ENCODE measurements at places on chromosomes 5 and 9.

GRCh38 chr9:136754059-136754572 is 3.9 kb downstream of the LCN8 start:
- DNase-seq: no peak

GRCh38 chr9:93261281-93261680 is 77.3 kb downstream of the WNK2 start:
- no peak for DNase-seq

- DNase-seq: no peak
Measured at GRCh38 chr5:131280417-131280816, 16.6 kb downstream of the CDC42SE2 start.

GRCh38 chr9:14236591-14236990 is 77.3 kb downstream of the NFIB start:
- no peak for DNase-seq

DNA sequence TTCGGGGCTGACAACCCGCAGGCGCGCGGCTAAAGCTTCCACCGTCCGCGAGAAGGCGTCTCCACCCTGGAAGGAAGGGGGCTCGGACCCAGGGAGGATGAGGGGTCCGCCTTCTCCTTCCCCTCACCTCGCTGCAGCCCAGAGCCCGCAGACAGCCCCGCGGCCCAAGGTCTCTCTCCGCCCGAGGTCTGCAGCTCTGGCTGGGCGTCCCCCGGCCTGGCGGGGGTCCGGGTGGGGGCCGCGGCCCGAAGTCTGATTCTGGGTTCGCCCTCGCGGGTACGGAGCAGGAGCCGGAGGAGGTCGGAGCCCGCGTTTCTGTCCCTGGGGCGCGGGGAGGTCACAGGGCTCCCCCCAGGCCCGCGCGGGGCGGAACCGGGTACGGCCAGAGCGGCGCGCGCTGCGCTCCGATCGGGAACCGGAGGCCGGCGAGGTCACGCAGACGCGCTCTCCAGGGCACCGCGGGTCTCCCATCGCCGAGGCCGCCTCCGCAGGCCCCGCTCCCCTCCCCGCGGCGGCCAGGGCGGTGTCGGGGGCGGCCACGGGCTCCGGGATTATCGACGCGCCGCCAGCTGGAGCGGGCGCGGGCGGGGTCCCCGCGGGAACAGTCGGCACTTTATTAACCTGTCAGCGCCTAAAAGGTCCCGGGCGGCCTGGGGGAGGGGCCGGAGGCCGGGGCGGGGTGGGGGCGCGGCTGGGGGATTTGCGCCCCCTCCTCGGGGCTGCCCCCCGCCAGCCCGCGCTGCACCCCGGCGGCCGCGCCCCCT is 11.6 kb downstream of the LHX3 start:
- DNase-seq: no peak

DNA sequence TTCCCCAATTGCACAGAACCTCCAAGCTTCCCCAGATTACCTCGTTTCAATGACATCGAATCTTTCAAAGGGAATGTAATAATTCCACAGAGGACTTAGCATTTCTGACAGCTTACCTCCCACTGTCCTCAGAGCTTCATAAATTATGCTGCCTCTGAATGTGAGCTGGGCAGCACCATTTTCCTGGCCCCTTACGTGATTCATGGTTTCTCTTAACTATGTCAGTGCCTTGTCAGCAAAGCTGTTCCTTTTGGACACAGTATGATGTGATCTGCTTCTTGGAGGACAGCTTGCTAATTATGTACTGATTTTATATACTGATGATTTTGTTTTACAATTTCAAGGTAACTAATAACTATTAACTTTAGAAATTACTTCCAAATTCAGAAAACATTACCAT is 27.7 kb upstream of the SSBP2 start:
- DNase-seq: no peak

GRCh38 chr5:82640916-82641315 is 362.8 kb upstream of the RPS23 start:
- DNase-seq: no peak

Data from T-cell (primary cell).